ENCODE measurements at places on chromosomes 1 and 21.

DNA sequence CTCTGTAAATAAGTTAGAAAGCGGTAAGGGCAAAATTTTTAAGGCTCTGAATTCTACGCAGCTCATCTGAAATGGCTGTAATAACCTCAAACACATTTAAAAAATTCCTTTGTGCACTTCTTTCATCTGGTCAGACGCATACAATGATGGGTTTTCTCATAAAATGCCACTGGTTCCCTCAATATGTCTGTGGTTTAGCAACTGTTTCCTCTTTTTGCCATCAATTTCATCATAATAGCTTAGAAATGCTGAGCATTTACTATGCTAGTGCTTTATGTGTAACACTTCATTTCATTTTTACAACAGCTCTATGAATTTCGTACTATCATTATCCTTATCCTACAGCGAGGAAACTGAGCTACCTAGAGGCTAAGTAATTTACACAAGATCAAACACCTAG is 35.3 kb upstream of the DMRTA2 start:
- DNase-seq = no peak

DNA sequence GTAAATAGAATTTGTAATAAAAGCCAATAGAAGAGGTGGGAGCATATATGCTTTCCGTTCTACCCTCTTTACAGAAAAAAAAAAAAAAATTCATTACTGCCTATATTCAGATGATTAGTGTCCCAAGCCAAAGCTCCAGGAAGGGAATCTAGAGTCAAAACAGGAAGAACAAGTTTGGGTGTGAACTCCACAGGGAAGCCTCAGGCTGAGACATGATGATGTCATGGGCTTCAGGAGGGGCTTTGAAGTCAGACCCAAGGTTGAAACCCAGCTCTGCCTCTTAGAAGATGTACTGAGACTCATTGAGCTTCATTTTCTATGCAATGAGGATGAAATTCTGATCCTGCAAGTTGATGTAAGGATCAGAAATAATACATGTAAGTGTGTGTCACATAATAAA is 250.0 kb upstream of the ADGRL2 start:
- no peak for DNase-seq

- no peak for DNase-seq
Observed at GRCh38 chr21:21200103-21200938, 202.1 kb downstream of the NCAM2 start.

DNA sequence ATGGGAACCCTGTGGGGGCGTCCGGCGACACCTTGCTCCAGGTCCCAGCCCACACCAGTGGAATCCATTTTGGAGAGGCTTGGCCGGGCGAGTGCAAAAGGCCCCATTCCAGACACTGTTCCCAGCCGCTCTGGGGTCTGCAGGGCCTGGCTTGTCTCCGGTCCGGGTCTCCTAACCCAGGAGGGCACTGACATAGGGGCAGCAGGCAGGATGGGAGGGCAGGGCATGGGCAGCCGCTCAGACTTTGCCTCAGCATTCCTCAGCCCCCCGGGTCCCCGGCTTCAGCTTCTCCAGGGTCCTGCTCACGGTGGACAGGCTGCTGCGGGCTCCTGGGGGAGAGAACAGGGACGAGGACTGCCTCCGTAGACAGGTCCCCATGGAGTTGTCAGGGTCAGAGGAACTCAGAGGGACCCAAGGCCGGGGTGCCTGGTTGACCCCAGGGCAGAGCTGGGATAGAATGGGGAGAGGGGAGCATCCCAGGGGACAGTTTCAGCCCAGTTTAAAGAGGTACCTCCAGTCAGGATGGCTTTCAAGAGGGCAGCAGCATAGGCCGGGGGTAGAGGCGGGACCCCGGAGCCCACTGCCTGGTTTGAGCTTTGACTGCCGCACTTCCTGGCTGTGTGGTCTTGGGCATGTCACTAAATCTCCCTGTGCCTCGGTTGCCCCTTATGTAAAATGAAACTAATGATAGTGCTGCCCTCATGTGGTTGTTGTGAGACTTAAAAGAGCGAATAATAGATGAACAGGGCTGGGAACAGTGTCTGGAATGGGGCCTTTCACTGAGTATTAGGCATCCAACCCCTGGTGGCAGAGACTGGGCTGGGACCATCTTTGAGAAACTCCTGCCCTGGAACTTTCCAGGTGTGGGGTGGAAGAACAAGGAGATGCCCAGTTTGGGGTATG is 3.7 kb downstream of the KNCN start:
- no peak for DNase-seq

- DNase-seq = no peak
Observed at GRCh38 chr21:46081862-46082712, 15.8 kb upstream of the COL6A2 start.

DNA sequence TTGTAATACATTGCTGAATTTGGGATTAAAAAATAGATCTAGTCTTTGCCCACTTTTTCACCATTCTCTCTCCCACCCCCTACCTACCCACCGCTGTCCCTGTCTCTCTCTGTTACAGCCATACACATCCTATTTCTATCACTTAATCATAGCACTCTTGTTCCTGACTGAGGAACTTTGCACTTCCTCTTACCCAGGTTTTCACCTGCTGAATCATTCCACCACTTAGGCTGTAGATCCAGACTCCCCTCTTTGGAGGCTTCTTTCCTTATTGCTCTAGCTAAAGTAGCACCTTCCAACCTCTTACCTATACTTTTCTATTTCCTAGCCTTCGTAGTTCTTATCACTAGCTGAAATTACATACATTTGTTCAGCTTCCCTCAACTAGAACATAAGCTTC is 59.6 kb downstream of the ATP6V1G3 start:
- no peak for DNase-seq

DNA sequence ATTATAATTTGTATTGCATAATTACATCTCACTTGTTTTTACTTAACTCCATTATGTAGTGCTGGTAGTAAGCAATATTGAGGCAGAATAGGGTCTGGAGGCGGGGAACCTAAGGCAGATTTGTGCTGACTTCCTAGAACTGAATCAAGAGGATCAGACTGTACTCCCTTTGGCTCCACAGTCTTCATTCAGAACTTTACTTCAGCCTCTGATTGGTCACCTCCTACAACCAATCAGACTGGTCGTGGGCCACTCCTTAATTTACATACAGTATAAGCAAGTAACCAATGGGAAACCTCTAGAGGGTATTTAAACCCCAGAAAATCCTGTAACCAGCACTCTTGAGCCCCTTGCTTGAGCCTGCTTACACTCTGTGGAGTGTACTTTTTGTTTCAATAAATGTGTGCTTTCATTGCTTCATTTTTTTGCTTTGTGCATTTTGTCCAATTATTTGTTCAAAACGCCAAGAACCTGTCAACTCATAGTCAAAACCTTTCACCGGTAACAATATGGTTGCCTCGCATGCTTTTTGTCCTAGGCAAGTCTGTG is 31.6 kb downstream of the ZBTB8OS start:
- DNase-seq = no peak

- DNase-seq = no peak
Observed at GRCh38 chr1:8430476-8430875, 112.6 kb downstream of the SLC45A1 start.

DNA sequence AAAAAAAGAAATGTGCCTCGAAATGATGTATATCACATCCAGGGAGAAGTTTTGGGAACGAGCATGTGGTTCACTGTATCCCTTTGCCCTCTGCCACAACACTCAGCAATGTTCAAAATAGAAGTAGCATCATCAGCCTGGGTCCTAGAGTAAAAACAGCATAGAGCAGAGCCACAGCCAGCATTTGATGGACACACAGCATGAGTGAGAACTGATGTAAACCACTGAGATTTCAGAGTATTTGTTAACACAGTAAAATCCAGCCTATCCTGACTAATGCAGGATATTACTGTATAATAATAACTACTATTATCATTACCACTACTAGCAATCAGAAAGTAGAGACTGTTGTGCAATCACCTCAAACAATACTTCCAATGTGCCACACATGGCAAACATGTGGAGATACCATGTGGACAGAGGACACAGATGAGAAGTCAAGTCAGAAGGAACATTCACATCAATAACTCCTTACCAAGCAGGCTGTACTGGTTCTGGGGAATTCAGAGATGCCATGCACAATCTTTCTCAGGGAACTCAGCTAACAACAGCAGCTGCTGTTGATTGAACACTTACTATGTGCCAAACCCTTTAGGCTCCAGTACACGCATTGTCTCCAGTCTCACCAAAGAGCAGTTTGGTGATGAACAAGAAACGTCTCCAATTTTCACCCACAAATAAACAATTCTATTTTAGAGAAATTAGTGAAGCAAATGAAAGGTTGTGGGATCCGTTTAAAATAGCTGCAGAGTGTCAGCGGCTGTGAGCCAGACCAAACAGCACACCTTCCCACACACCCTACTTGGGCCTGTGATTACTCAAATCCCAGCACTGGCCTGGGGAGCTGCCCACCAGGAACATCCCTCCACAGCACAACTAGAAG is 16.6 kb upstream of the GFI1 start:
- no peak for DNase-seq

DNA sequence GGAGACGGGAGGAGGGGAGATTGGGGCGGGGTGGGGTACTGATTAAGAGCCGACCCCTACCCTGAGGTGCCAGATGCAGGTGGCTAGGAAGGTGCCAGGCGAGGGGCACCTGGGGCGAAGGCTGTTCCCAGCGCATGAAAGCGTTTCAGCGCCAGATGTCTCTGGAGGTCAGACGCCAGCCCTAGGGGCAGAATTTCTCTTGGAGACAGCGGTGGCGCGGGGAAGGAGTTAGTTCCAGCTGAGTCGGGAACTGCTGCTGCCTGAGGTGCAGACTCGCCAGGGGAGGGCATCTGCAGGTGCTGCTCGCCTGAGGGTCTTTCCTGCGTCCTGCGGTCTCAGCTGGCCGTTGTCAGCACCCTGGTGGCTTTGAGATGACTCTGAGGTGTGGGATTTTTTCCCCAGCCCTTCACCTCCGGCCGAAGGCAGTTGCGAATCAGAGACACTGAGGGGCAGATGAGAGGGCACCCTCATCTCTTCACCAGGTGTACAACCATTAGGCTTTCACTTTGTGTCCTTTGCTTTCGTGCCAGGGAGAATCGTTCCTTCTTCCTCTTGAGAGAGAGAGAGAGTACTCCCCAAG is 539 bp downstream of the CGN start:
- no peak for DNase-seq

DNA sequence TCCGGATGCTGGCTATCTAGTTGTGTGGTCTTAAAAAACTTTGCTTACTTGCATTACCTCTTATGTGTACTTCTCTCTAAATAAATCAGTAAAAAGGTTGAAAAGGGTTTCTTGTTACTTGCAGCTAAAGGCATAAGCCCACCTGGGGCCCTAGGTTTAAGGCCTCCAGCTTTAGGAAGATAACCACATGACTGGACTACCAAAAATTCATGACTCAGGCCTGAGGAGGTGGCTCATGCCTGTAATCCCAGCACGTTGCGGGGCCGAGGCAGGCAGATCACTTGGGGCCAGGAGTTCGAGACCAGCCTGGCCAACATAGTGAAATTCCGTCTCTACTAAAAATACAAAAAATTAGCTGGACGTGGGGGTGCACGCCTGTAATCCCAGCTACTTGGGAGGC is 142.9 kb downstream of the APP start:
- no peak for DNase-seq

GRCh38 chr1:218164930-218165700 is 120.0 kb upstream of the RRP15 start:
- DNase-seq = no peak

- DNase-seq = no peak
Observed at GRCh38 chr1:59455206-59455605, 158.3 kb downstream of the FGGY start.

- no peak for DNase-seq
Observed at GRCh38 chr1:170030212-170030611, 44.3 kb downstream of the KIFAP3 start.

Measured in cortex of kidney (tissue), 1 donor.